Stimulated activated CD4-positive, alpha-beta T cell treated with anti-CD3 and anti-CD28 coated beads, Interleukin-12 subunit alpha, Interleukin-12 subunit beta, amount 100 ng/mL, for 24 hours (primary cell): ENCODE measurements at places on chromosomes 3 and 15.
A peak's percentile ranks its signal among the peaks of the same experiment; 100 is the strongest.

GRCh38 chr3:87461443-87461842 is 185.1 kb upstream of the POU1F1 start:
- DNase-seq, result no peak

DNA sequence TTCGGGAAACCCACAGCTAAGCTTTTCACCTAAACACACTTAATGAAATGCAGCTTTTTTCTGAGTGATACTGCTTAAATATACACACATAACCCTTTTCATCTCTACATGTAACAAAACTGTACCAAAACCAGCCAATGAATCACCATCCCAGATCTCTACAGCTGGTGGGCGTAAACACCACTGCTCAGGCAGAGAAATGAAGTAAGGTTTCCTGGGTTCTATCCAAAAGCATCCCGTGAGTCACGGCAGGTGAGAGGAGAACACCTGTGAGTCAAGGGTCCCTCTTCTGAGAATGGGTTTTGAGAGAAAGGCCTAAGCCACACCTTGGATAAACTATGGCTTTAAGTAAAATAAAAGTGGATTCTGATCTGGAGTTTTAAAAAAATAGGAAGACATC is 2.6 kb downstream of the CLDN1 start:
- peak; percentile 25 for DNase-seq

- no peak for DNase-seq
These were observed 160.2 kb downstream of the SERPINI1 start for GRCh38 chr3:167895684-167896083.

DNA sequence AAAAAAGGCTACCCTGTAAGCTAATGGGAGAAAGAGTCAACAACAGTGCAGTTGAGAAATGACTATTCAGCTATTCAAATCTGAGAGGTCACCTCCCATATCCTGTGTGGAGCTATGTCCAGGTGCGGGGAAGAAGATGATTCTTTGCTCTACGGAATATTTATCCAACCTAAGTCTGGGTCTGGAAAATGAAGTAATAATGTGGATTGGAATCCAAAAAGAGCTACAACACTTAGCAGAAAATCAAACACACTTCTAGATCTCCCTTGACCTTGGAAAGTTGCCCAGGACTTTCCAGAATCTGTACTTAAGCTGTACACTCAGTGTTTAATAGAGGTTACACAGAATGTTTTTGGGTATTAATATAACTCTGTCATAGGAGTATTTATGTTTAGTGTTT is 251.9 kb downstream of the NAALADL2 start:
- DNase-seq, result no peak

DNA sequence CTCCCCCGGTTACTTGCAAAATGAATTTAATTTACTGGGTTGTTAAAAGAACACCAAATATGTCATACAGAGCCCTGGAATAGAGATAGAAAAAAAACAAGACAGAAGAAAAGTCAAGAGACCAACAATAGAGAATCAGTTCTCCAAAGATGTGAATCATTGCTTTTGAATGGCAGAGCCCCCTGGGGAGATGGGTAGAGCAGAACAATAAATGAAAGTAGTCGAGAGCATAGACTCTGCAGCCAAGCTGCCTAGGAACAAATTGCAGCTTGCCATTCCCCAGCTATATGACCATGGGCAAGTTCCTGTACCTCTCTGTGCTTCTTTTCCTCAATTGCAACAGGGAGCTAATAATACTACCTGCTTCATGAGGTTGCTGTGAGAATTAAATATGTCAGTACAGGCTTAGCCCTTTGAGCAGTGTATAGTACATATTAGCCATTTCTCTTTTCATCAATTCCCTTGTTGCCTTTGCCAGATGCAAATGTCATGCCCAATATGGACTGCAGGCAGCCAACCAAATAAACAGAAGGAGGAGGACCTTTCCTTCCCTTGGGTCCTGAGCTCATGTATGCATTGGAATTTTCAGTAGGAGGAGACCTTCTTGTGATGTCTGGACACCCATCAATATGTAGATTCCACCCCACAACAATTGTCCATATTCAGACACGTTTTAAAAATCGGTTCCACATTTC is 25.0 kb upstream of the BFSP2 start:
- no peak for DNase-seq

- DNase-seq, result no peak
These were observed 236.6 kb upstream of the CTDSPL start for GRCh38 chr3:37625051-37625450.

DNA sequence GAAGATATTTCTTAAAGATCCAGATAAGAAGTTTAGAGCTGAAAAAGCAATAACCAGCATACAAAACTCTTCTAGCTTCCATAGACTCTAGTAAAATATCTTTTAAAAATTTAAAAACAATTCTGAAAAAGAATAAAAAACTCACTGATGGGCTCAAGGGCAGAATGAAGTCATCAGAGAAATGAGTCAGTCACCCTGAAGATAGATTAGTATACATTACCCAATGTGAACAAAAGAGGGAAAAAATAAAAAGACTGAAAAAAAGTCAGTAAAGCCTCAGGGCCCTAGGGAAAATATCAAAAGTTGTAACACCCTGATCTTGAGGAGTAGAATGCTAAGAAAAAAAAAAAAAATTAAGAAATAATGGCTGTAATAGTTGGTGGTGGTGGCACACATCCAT is 11.4 kb downstream of the DET1 start:
- no peak for DNase-seq

DNA sequence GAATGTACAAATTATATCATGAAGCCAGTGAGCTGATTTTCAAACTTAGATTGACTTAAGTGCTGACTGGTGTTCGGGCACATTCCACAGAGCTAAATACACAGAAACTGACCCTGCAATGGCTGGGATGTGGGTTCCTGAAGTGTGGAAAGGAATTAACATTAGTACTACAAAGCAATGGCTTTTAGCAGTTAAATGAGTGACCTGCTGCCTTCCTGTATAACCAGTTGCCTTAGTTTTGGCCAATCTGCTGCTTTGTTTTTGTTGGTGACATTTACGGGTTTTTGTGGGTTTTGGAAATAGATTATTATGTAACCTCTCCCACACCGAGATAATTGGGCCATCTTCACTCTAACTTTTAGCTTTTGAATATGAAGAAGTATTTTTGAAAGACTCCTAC is 2.4 kb upstream of the SKIC8 start:
- DNase-seq, result no peak

- DNase-seq, result no peak
These were observed 873.9 kb downstream of the MCTP2 start for GRCh38 chr15:95105229-95105628.
